T-helper 22 cell (primary cell): ENCODE measurements at places on chromosomes 12 and 14.

GRCh38 chr12:27610374-27610773 lies 85.9 kb upstream of the REP15 start:
- DNase-seq: no peak

- no peak for DNase-seq
Measured at GRCh38 chr14:53501361-53502211, 348.5 kb upstream of the DDHD1 start.

GRCh38 chr12:57869927-57870318 lies 23.4 kb upstream of the CTDSP2 start:
- DNase-seq: no peak

- peak; percentile 53 for DNase-seq
Measured at GRCh38 chr12:1593174-1594005, 991 bp downstream of the FBXL14 start.

GRCh38 chr12:422526-422925 lies 21.1 kb downstream of the CCDC77 start:
- no peak for DNase-seq

- no peak for DNase-seq
Measured at GRCh38 chr12:54065677-54066076, 12.0 kb downstream of the HOXC4 start.

- peak; percentile 42 for DNase-seq
Measured at GRCh38 chr12:132414634-132415326, 75.2 kb upstream of the FBRSL1 start.

- peak; percentile 48 for DNase-seq
Measured at GRCh38 chr12:47715393-47715876, 9.6 kb upstream of the RPAP3 start.

DNA sequence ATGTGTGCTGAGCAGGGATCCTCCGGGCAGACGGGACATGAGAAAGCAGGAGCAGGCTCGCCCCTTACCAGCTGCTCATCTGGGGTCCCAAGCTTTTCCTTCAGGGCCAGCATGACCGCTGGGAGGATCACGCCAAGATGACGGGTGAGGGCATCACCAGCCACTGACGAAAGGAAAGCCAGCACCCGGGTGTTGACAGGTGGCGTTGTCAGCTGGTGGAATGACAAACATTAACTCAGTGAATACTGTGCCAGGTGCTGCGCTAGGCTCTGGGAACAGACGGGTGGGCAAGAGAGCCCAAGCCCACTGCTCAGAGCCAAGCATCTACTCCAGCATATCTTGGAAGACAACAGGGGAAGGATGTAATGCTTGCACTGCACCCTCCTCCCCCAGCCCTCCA lies 21.3 kb upstream of the RAB35 start:
- DNase-seq: no peak

DNA sequence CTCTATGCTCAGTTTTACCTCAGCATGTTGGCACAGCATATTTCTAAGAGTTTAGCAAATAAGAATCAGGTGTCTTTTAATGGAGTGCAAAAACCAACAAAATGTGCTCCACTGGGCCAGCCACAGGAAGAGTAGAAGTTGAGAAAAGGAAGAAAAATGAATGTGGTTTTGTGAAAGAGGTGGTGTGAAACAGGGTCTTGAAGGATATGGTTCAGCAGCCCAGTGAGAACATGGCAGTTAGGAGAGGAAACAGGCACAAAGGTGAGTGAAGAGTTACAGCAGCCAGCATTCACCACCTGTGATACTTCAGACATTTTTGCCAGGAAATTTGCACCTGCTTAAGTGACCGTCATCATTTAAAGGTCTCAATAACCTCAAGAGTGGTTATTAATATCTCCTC lies 2.4 kb downstream of the STAB2 start:
- DNase-seq: no peak

DNA sequence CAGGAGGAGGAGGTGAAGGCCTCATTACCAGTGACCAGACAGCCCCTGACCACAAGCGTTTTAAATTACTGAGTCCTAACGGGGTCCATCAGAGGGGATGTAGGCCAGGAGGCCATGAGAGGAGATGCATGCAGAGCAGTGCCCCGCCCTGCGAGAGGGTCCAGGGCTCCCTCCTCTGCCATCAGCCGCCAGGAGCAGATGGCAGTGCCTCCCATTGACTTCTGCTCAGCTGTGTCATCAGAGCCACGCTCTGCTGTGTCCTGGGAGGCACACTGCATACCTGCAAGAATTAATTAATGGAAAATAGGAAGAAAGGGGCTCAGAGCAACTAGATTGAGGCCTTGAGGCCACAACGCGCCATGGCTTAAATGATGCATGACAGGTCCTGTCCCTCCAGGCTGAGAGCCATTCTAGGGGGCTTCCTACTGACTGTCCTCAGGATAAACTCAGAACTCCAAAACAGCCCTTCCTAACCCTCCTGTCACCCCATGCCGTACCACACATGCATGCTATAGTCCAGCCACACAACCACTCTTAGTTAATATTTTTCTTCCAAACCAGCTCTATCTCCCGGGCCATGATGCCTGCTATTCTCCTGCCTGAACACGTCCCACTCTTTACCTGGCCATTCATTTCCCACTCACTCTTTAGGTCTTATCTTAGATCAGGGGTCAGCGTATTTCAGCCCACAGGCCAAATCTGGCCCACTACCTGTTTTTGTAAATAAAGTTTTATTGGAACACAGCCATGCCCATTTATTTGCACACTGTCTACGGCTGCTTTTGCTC lies 235.8 kb downstream of the KSR2 start:
- no peak for DNase-seq

GRCh38 chr12:101764051-101764792 lies 25.0 kb upstream of the SYCP3 start:
- DNase-seq: no peak

DNA sequence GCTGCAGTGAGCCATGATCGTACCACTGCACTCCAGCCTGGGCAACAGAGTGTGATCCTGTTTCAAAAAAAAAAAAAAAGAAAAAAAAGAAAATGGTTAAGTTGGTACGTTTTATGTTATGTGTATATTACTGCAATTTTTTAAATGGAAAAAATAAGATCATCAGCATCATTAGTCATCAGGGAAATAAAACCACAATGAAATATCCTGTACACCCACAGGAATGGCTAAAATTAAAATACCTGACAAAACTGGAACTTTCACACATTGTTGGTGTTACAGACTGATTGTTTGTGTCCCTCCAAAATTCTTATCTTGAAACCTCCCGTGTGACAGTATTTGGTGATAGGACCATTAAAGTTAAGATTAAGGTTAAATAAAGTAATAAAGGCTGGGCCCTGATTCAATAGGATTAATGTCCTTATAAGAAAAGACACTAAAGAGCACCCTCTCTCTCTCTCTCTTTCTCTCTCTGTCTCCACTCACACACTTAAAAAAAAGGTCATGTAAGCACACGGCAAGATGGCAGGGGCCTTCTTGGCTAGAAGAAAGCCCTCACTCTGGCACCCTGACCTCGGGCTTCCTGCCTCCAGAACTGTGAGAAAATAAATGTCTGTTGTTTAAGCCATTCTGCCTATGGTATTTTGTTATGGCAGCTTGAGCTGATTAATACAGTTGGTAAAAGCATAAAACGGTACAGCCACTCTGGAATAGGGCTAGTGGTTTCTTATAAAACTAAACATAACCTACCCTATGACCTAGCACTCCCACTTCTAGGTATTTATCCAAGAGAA lies 48.3 kb upstream of the ZFP36L1 start:
- no peak for DNase-seq

GRCh38 chr14:22668863-22669262 lies 24.7 kb upstream of the OR6J1 start:
- DNase-seq: no peak

GRCh38 chr12:105523164-105524057 lies 192.9 kb downstream of the C12orf75 start:
- no peak for DNase-seq

DNA sequence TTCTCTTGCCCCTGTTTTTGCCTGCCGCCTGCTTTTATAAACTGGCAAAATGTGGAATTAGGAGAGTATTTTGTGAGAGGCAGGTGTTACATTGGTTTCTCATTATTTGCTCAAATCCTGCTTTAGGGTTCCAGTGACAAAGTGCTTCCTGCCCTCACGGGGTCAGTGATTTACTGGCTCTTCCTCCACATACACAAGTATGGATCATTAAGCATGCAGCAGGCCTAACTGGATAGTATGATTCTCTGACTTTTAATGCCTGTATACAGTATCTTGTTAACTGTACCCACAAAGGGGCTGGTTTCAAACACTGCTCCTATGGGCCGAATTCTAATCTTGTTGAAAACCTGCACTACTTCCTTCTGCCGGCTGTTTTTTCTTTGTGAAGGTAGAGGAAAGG lies 63.2 kb downstream of the PTCSC3 start:
- DNase-seq: no peak

DNA sequence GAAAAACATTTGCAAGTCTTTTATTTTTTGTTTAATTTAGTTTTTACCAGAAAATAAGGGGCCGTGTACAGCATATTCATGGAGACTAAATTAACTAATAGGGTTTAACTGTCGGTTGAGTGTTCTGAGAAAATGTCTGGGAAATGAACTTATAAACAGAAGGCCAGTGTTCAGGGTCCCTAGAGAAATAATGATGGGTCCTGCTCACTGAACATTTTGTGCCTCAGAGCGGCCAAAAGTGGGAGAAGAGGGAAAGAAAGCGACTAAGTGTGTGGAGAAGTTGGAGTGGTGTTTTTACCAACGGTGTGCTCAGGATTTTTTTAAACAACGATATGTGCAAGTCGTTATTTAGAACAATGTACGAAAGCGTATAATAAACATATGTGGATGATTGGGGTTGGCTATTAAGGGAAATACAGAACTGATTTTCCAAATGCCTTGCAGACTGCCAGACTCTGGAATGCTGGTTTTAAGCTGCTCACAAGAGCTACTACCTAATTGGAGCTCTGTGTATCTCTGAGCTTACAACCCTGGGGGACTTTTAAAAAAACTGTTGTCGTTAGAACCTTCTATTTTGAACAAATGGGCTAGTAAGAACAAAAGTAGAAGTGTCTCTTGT lies 166.7 kb downstream of the SLC38A4 start:
- DNase-seq: no peak

DNA sequence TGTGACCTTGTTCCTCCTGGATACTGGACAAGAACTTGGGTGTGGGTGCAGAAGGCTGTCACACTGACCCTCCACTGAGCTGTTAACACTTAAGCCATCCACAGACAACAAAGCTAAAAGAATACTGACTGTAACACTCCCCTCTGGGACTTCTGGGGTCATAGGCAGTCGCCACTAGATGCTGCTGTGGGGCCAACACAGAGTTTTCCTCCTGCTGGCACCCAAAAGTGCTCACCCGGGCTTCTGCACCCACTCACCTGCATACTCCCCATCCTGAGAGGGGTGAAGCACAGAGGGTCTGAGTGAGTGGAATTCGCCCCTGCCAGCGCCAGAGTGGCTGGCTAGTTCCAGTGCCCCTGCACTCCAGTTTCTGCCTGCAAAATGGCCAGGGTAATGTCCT lies 422.4 kb upstream of the LMO3 start:
- no peak for DNase-seq

- no peak for DNase-seq
Measured at GRCh38 chr14:58978343-58978742, 210.1 kb upstream of the DAAM1 start.

DNA sequence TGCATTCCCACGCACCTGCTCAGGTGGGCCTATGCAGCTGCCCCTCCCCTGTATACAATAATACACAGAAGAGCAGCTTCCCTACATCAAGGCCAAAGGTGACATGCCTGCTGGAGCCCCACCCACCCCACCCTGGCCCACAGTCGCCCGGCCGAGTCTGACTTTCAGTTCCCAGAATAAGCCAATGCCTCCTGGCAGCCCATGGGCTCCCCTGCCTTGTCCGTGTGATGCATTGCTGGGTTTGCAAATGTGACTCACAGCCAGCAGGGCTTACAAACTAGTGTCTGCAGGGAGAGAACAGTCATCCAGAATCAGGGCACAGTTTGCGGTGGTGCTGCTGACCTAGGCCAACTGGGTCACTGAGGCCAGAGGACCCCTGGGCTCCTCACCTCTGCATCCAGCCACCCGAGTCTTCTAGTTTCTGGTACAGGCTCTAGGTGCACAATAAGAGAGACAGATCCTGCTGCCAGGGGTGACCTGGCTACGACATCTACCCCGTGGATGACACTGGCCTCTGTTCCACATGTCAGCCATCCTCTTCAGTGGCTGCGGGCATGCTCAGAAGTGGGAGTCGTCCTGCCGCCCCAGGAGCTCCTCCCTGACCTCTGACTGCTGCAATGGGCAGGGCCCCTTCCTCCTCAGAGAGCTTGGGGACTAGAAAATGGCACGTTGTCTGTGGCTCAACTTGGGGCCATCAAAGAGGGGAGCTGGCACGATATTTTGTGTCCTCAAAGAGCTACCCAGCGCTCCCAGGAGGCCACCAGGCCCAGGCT lies 84.5 kb downstream of the CHGA start:
- DNase-seq: no peak

GRCh38 chr12:6207259-6207925 lies 7.2 kb downstream of the CD9 start:
- DNase-seq: no peak

DNA sequence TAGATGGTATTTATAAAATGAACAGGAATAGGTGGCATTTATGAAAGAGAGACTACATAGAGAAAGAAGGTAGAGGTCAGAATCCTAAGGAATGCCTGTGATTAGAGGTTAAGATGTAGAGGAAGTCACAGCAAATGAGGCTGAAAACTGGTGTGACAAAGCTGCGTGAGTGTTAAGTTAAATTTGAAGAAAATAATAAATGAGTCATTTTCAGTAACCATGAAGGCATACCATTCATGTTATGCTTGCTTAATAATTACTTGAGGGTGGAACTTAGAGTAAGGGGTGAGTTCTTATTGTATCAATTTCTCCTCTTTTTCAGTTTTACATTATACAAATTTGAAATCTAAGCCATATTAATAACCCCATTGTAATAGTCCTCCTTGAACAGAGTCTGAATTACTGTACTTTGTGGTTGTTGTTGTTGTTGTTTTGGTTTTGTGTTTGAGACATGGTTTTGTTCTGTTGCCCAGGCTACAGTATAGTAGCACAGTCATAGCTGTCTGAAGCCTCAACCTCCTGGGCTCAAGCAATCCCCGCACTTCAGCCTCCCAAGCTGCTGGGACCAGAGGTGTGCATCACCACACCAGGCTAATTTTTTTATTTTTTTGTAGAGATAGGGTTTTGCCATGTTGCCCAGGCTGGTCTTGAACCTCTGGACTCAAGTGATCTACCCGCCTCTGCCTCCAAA lies 761.5 kb downstream of the GALC start:
- no peak for DNase-seq

- no peak for DNase-seq
Measured at GRCh38 chr12:69921831-69922230, 96.8 kb downstream of the MYRFL start.

GRCh38 chr12:42761601-42762350 lies 172.2 kb upstream of the PRICKLE1 start:
- DNase-seq: no peak
